Parietal lobe (tissue), 2 donors: ENCODE measurements at places on chromosomes 7 and 10. TPM values are rescaled to one million over a fixed set of nuclear protein-coding genes. Genes with fewer than 3 reads are reported as not detected.

Gene UNC5B
- 5.3 TPM for total RNA-seq

Gene SEC31B
- 18.2 TPM for total RNA-seq

Gene NXPH1
- 33.5 TPM for total RNA-seq

Gene UNCX
- total RNA-seq, result not detected

Gene OSBPL3
- 14.1 TPM for total RNA-seq
